ENCODE measurements at places on chromosomes 6 and 20. TPM values are rescaled to one million over a fixed set of nuclear protein-coding genes. Genes with fewer than 3 reads are reported as not detected.

DNA sequence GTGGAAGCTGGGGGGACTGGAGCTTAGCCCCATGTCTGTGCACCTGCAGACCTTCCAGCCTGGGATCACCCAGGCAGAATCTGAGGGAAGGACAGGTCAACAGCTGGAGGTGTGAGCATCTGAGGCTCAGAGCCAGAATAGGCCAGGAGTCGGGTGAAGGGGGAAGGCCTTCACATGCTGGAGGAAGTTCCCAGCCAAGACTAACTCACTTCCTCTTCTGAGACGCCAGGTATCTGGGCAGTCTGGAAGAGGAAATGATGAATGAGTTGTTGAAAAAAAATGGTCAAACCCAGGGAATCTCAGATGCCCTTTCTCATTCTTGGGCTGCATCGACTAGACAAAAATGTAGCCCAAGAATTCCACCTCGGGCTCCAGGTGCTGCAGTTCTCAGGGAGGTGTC, 73.6 kb upstream of the TIAM2 start:
- no peak for DNase-seq

The ERVFRD-1 gene
- total RNA-seq: 0.57 TPM

The FBXO9 gene
- 94.7 TPM for total RNA-seq

DNA sequence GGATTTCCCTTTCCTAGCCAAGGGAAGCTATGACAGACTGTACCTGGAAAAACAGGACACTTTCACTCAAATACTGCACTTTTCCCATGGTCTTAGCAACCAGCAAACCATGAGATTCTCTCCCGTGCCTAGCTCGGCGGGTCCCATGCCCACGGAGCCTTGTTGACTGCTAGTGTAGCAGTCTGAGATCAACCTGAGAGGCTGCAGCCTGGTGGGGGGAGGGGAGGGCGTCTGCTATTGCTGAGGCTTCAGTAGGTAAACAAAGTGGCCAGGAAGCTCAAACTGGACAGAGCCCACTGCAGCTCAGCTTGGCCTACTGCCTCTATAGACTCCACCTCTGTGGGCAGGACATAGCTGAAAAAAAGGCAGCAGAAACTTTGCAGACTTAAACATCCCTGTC, 61.8 kb downstream of the EPM2A start:
- DNase-seq: peak; percentile 49

The MCCD1 gene
- 3.5 TPM for total RNA-seq

The LMBRD1 gene
- 91.3 TPM for total RNA-seq

Measured in kidney (tissue), 22 donors.